ENCODE measurements at places on chromosomes 3 and 15.

GRCh38 chr15:80160570-80161156, 7.9 kb downstream of the FAH start:
- no peak for DNase-seq

GRCh38 chr3:61848885-61849284, 287.5 kb downstream of the PTPRG start:
- DNase-seq: no peak

DNA sequence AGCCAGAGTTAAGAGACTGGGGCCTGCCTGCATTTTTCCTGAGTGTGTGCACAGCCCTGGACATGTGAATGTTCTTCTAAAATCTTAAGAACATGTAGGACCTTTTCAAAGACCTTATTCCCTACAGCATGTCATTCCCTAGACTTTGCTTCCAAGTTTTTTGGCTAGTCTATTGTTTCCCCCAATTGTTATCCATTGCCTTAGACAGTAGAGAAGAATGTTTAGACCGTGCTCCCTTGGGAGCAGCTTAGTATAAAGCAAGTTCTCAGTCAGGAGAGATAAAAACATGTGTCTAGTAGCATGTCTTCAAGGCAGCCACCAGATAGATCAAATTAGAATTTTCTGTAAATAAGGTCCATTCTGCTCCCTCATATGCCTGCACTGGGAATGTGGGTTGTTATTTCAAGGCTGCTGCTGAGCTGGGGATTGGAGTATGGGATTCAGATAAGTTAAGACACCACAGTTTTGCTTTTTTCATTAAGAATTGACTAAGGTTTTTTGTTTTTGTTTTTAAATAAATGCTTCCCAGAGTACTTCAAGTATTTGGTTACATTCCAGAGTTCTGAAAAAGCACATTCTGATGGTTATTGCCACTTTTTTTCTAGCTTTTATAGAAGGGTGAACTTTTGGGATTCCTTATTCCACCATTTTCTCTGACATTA, 246.7 kb downstream of the RORA start:
- DNase-seq: no peak

- DNase-seq: no peak
Observed at GRCh38 chr3:10437995-10438901, 67.1 kb downstream of the ATP2B2 start.

DNA sequence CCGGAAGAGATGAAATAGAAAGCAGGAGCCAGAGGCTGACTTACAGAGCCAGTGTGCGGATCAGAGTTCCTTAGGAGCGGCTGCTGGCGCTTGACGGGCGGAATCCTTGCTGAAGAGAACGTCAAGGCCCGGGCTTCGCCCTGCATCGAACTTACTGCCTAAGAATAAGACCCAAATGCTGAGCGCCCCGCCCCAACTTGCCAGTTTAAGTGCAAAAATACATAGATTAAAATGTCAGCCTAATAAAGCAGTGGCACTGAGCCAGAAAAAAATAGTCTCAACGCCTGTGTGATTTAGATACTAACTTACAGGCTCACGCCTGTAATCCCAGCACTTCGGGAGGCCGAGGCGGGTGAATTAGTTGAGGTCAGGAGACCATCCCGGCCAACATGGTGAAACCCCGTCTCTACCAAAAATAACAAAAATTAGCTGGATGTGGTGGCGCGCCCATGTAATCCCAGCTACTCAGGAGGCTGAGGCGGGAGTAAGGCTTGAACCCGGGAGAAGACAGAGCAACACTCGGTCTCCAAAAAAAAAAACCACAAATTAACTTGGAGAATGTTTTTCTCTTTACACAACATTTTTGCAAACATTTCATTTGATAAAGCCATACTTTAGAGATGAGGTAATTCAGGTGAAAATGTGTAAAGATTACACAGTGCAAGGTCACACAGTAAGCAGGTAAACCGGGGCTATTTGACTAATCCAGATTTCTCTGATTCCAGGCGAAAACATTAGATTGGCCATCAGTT, 1.2 kb upstream of the UBP1 start:
- DNase-seq: no peak

Measured in iPS-NIHi11 (cell line).